ENCODE measurements at places on chromosomes 5 and 9.

GRCh38 chr5:174245516-174246075 is 200.1 kb downstream of the NSG2 start:
- DNase-seq = peak; percentile 53

GRCh38 chr5:80318212-80318611 is 1.6 kb upstream of the SPZ1 start:
- no peak for DNase-seq

DNA sequence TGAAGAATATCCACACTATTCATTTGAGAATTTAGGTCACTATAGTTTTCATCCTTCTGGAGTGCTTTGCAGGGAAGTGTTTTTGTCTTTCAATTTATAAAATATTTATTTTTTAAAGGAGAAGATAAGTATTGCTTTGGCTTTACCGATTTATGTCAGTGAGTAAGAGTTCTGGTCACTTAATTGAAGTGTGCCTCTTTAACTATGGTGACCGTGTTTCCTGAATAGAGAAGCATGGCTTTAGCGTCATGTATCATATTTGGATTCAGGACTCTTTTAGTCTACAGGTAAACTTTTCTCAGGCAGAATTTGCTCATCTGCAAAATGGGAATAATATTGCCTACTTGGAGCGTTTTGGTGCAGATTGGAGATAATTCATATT is 902 bp downstream of the BDP1 start:
- DNase-seq = no peak

DNA sequence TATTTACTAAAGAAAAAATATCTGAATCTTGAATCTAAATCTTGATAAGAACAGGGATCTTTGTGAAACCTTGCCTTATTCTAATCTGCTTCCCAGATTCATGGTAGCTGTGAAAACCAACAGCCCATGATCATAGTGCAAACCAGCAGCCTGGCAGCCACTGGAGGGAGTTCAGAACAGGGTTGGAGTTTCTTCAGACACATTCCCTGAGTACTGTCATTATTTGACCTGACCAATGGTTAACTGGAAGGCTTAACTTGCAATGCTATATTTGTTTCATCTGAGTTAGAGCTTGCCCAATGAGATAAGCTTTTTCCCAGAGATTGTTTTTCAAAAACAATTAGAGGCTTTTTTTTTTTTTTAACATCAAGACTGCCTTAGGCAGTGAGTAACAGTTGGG is 47.8 kb downstream of the LOX start:
- DNase-seq = no peak

DNA sequence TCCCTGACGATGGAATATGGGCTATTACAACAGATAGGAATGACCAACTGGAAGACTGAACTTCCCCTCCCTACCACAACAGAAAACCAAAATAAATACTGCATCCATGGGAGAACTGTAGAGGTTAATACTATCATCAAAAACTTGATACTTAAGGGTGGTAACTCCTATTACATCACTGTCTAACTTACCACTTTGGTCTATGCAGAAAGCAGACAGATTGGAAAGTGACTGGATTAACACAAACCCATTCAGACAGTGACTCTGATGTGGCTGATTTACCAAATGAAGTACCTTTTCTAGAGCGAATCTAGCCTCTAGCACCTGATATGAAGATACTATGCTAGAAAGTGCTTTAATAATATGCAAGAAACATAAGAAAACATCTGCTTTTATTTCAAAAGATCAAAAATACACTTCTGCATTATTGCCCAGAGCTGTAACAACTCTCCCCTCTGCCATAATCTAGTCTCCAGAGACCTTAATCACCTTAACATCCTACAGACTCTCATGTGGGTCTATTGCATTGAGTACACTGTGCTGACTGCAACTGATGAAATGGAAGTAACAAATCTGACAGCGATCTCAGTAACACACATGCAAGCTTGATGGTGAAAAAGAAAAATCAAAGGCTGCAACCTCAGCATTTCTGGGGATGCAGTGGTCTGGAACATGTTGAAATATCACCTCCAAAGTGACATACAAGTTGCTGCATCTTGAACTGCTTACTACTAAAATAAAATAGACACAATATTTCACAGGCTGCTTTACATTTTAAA is 62.7 kb downstream of the EPB41L4A start:
- DNase-seq = no peak

All from NCI-H2081 (cell line).